ENCODE measurements at places on chromosomes 7 and 10.
A peak's percentile ranks its signal among the peaks of the same experiment; 100 is the strongest.

DNA sequence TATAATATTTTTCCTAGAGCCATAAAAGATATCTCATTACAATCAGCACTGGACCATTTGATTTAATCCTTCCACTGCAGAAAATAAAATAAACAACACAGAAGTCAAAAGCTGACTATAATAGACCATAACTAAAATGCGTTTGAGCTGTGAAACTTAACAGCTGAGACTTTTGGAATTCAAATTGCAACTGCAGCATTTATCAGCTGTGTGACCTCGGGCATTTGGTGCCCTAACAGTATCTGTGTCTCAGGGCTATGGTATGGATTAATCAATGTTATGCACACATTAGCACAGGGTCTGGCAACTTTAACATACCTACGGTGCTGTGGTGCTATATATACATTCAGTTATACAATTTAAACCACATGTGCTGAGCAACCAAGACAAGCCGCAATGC lies 160.1 kb downstream of the COL28A1 start:
- DNase-seq = no peak

GRCh38 chr10:22754296-22754695 lies 39.9 kb upstream of the PIP4K2A start:
- DNase-seq = no peak

GRCh38 chr7:116984511-116984910 lies 31.2 kb downstream of the ST7 start:
- DNase-seq = no peak

DNA sequence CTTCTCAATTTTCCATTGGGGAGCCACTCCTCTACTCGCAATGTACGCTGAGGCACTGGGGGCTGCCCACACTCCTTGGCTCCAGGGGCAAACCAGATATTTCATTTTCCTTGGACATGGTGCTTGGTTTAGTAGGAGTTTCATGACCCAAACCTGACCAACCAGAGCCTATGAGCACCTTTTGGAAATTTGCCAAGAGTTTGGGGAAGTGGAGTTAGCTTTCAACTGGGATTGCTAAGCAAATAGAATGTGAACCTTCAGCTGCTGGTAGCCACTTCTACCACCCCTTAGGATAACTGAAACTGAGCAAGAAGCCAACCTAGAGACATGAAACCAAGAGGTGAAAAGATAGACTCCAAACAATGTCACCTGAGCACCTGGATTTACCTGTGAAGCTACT lies 74.9 kb upstream of the COL13A1 start:
- DNase-seq = no peak

DNA sequence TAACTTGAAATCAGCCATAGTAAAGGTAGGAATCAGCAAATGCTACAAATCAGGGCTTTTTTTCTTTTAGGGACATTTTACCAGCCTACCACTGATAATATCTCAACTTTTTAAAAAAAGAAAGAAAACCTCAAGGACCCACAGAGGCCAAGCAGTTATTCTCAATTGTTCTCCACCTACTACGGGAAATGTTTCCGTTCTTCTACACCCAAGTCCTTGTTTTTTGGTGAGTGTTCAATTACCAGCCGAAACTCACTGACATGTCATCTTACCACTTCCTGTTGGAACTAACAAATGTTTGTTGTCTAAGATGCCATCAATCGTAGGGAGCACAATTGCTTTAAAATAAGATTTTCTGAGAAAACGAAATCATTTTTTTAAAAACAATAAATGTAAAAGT lies 50.2 kb upstream of the CDK1 start:
- DNase-seq = no peak

DNA sequence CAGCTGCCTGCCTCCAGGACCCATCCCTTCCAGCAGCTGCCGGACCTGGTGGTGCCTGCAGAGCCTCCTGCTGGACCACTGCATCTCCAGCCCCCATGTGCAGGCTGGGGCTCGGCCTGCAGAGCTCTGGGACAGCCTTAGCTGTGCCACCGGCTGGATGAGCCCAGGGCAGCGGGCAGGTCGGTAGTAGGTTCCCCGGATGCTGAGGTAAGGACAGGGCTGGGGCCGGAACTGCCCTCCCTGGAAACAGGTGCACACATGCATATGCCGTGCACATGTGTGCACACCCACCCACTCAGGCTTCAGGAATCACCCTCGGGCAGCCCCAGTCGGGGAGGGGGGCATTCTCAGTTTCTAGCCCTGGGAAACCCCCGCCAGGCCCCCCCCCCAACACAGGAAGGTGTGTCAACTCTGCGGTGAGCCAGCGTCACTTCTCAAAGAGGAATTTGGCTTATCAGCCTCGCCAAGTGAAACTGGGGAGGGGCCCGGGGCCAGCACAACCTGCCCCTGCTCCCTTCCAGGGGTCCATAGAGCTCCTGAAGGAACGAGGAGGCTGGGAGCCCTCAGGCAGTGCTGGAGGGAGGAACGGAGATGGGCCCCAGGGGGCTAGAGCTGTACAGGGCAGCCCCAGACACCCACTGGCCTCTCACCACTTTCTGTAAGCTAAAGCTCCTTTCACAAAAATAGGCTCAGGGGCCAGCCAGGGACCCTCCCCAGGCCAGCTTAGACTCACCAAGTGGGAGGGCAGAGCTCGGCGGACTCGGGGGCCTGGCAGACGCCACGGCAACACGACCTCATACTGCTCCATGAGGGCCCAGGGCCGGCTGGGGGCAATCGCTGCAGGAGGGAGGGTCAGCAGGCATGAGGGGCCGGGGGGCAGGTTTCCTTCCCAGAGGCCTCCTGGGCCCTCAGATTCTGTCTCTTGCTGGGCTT lies 1.7 kb downstream of the ADAM8 start:
- peak; percentile 1 for DNase-seq

DNA sequence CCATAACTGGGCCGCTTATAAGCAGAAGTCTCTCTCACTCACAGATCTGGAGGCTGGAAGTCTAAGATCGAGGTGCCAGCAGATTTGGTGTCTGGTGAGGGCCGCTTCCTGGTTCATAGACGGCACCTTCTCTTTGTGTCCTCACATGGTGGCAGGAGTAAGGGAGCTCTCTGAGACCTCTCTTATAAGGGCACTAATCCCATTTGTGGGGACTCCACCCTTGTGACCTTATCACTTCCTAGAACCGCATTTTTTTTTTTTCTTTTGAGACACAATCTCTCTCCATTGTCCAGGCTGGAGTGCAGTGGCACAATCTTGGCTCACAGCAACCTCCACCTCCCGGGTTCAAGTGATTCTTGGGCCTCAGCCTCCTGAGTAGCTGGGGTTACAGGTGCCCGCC lies 8.1 kb downstream of the FBH1 start:
- DNase-seq = no peak

DNA sequence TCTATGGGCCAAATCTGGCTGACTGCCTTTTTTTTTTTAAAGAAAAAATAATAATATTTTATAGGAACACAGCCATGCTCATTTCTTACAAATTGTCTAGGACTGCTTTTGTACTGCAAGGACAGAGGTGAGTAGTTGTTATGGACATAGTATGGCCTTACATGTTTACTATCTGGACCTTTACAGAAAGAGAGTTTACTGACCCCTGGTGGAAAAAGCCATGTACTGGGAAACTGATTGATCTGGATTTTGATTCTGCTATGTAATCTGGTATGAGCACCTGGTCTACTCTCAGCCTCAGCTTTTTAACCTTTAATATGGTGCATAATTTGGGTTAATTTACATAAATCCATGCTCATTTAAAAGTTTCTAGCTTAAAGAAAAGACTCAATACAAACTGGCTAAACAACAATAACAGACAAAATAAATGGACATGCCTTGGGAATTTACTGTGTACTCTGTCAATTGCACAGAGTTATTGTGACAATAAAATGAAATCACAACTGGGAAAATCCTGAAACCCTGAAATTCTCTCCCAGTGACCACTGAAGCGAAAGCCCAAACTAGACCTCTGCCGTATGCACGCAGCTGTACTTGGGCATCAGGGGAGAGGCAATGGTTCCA lies 260.7 kb downstream of the BMPER start:
- peak; percentile 19 for DNase-seq

DNA sequence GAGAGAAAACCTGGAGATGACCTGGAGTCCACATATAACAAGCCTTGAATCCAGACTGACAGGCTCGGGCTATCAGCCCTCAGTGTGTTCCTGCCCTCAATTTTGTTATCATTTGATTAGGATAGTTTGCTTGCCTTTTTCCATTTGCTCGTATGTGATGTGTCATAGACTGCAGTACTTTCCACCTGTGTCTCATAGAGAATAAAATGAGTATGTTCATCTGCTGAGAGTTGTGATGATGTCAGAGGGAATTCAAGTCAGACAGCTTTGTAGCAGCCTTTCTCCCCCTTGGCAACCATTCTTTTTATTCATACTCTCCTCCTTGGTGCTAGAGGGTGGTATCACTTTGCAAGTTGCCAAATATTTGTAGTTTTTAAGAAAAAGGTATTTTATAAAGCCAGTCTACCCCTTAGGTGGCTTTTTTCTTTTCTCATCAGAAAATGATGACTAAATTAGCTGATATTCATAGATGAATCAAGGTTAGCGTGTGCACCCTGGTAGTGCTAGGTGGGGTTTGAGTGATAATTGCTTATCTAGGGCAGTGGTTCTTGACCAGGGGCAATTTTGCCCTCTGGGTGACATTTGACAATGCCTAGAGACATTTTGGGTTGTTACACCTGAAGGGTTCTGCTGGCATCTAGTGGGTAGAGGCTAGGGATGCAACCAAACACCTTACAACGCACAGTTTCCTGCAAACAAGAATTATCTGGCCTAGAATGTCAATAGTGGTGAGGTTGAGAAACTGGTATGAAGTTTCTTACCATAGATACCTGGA lies 5.4 kb downstream of the SGPL1 start:
- DNase-seq = no peak

- DNase-seq = no peak
Observed at GRCh38 chr7:123323689-123324088, 123.9 kb upstream of the SLC13A1 start.

DNA sequence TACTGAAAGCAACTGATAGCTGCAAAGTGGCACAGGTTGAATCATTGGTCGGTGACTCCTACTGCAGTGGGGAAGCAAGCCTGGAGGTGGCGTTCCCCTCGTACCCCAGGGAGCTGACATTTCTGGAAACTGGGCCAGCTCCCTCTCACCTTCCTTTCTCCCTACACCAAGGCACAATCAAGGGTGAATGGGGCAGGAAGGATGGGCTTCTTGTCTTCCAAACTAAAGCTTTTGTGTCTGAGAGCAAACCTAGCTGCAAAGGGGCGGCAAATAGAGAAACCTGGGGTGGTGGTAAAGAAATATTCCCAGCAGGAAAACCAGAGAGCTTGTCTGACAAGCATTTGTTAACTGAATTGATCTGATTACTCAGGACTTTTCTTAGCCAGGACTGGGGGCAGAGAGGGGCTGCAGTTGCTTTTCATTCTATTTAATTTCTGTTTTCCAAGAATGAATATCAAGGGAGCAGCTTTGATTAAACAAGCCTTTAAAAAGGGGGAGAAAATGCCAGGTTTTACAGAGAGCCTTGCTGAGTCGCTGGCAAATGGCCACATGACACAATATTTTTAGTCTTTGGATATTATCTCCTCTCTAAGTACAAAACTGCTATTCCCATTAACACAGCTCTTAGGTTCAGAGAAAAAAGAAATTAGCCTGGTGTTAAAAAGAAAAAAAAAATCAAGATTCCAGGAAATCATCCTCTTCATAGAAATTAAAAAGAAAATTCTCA lies 27.8 kb downstream of the CDHR3 start:
- no peak for DNase-seq

- DNase-seq = no peak
Observed at GRCh38 chr7:51234139-51234538, 82.5 kb downstream of the COBL start.

- no peak for DNase-seq
Observed at GRCh38 chr7:127959770-127960169, 71.5 kb downstream of the LRRC4 start.

DNA sequence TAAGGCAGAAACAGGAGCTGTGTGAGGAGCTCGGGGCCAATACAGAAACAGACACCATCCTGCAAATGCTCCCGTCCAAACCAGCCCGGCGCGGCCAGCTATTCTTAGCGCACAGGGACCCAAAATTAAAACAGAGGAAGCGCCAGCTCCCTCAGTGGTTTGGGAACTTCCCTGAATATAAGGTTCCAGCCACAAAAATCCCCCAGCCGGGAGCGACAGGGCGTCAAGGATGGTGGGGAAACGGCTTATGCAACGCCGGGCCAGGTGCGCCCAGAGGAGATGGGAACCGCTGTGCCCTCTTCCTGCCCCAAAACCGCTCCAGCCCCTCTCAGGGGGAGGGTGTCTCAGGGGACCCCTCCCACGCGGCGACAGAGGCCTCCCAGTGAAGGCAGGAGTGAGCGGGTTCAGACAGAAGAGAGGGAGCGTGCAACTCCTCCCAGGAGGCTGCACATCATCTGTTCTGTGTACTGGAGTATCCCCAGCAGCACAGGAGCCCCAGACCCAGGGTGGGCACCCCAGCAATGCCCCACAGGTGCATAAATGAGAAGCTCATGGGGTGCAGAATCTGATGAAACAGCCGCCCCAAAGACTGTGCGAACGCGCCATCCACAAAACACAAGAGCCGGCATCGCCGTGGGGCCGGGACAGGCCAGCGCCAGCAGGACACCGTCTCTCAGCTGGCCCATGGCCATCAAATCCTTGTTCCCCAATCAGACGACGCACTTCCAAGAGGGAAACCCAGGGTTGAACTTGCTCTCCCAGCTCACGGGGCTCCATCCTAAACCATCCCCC lies 73.9 kb upstream of the PDGFA start:
- DNase-seq = no peak

DNA sequence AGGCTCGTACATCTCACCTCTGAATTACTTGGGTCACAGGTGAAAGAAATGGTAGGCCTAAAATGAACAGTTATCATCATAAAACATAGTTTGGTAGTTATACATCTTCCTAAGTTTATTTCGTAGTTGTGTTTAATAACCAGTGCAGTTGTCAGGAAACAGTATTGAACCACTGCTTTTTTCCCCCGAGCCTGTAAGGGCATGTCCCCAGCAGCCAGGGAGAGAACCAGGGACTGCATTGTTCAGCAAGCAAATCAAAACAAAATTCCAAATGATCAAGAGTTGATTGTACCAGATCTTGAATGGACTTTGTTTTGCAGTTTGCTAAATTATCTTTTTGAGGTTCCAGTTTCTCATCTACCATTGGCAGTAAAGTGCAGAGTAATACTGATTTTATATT lies 2.4 kb downstream of the EIF4H start:
- DNase-seq = no peak

- DNase-seq = peak; percentile 30
Observed at GRCh38 chr7:143884969-143885559, 16.9 kb downstream of the TCAF1 start.

DNA sequence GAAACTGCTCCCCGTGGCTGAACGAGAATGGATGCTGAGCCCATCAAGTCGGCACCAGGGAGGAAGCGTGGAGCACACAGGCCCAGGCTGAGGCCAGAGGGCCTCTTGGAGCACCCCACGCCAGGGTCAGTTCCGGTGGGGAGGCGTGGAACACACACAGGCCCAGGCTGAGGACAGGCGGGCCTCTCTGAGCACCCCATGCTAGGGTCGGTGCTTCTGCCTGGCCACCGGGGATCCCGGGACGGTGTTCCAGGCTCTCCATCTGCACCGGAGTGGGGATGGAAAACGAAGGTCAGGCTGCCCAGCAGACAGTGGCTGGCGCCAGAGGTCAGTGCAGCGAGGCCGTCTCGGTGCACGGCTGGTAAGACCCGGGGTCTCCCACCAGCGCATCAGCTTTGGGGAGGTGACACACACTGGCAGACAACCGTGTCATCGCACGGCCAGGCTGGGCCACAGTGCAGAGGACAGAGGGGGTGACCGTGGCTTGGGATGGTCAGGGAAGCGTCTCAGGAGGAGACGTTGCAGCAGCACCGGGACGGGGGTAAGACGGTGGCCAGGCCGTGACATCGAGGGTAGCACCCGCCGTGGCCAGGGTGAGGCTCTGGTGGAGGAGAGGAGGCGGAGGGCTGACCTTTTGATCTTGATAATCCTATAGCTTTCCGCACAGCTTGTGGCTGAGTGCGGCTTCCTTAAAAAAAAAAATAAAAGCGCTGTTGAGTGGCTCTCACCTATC lies 203.9 kb downstream of the ELFN1 start:
- no peak for DNase-seq

All from NCI-H524 (cell line).